ENCODE measurements at places on chromosomes 4 and X.

DNA sequence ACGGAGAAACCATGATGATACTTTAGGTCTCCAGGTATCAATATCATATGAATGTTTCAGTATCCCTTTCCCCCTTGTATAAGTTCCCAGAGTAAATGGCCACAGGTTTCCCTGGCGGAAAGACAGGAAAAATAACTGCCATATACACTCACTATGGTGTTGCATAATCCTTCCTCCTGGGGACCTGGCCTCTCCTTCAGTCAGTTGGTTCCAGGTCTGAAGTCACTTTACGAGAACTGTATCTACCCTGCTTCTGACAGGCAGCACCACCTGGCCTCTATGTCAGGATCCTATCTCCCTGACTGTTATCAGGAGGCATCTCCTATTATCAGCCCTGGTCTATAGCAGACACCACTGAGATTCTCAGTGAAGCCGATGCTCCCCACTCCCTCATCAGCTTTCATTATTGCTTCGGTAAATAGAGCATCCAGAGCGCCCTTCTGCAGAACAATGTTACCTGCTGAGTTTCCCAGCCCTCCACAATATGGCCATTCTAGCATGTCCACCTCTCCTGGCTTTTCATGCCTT lies 22.6 kb downstream of the HAUS3 start:
- DNase-seq: no peak

DNA sequence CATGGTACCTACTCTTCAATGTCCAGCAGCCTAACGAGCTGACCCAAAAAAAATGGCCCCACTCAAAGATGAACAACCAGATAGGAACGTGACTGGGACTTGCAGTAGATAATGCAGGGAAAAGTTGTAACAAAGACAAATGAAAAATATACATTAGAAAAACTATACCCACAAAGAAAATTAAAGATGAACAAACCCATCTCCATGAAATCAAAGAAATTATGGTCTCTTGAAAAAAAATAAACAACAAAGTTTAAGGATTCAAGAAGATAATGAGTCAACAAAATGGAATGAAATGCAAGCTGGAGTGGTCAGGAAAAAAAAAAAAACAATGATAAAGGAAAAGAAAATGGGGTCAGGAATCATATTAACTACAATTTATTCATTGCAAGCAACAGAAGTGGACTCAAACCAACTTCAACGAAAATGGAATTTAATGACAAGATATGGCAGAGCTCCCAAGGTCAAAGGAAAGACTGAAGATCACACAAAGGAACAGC lies 309.8 kb upstream of the GALNT7 start:
- DNase-seq: no peak

DNA sequence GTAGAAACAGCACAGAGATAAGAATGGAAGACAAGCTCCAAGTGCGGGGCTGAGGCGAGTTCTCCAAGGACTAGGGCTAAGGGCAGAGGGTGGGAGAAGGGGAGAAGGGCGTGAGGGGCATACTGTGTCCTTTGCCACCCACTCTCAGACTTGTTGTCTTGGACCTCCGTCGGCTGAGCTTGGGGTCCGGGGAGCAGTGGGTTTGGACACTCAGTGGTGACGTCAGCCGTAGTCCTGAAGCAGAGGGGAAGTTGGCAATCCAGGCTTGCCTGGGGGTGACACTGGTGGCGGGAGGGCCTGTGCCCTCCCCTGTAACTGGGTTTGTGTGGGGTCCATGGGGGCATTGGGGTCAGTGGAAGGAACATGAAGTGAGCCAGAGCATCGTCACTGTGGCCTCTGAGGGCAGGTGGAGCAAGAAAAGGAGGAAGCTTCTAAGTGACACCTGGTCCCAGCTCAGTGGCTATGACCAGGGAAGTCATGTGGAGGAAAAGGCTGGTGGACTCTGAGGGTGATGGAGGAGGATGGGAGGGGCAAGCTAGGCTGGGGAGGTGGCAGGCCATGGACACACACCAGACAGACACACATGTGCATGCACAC lies 17.6 kb downstream of the CD99 start:
- no peak for DNase-seq

DNA sequence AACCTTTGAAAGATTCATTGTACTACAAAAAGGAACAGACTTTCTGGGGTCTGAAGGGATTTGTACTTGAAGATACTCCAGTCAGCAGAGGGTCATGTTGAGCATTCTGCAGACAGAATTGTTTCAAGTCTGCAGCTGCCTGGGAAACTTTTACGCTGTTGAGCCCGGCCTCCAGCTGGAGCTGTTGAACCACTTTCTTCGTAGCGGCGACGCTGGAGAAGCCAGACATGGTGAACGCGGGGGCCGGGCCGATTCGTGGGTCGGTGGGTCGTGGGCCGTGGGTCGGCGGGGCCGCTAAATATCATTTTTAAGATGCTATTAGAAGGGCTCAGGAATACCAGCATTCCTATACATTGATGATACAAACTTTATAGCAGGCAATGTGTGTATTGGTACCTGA lies 12.0 kb upstream of the RTL9 start:
- DNase-seq: no peak

DNA sequence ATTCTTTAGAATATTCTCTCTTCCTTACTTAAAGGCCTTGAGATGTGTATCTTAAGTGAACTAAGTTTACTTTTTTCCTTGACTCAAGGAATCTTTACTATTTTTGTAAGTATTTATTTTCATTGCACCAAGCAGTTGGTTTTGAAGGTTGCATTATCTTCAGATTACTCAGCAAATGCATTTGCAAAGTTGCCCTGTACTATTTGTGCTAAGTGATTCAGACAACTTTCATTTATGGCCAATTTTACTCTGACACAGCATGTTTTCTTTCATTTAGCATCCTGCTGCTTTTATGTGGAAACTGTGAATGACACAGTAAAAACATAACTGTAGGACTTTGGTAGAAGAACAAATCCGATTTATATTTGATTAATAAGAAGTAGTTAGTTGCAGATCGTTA lies 191.0 kb downstream of the CCSER1 start:
- DNase-seq: no peak

- DNase-seq: no peak
Observed at GRCh38 chr4:182280436-182281111, 37.4 kb downstream of the TENM3 start.

GRCh38 chrX:48498374-48498809 lies 10.4 kb upstream of the PORCN start:
- no peak for DNase-seq

- no peak for DNase-seq
Observed at GRCh38 chrX:15931362-15931761, 76.7 kb upstream of the AP1S2 start.

DNA sequence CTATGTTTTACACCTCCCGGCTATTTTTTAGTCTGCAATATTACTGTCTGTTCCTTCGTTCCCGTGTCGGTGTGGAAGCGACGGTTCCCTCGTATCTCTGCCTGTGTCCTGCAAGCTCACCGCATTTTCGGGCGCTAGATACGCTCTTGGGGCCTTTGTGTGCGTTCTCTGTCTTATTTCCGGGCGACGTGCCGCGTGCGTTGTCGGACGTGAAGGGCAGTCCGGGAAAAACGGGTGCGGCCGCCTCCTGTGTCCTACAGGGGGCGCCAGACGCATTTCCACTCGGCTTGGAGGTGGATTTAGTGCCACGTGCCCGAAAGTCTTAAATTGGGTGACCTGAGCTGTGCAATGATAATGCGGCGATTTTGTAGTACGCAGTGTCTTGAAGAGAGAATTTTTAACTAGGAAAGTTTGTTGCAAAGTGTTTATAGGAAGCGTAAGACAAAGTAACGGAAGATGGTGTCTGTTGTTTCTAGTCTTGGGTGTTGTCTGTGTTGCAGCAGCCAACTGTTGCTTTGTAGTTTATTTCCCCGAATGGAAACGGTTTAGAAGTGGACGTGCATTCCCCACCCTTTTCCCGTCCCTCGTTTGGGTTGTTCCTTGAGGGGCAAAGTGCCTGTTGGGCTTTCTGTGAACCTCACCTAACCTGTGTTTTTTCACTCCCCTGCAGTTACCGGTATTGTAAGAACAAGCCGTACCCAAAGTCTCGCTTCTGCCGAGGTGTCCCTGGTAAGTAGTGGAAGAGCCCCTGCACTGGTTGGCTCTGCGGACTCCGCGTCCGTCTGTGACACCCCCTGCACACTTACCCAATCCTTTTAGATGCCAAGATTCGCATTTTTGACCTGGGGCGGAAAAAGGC lies 720 bp downstream of the RPL10 start:
- peak; percentile 61 for DNase-seq

GRCh38 chr4:6258741-6259140 lies 10.9 kb upstream of the WFS1 start:
- no peak for DNase-seq

- no peak for DNase-seq
Observed at GRCh38 chrX:15882704-15883539, 28.3 kb upstream of the AP1S2 start.

- DNase-seq: no peak
Observed at GRCh38 chrX:46716796-46717195, 42.1 kb downstream of the SLC9A7 start.
